ENCODE measurements at places on chromosomes 2 and 18.

DNA sequence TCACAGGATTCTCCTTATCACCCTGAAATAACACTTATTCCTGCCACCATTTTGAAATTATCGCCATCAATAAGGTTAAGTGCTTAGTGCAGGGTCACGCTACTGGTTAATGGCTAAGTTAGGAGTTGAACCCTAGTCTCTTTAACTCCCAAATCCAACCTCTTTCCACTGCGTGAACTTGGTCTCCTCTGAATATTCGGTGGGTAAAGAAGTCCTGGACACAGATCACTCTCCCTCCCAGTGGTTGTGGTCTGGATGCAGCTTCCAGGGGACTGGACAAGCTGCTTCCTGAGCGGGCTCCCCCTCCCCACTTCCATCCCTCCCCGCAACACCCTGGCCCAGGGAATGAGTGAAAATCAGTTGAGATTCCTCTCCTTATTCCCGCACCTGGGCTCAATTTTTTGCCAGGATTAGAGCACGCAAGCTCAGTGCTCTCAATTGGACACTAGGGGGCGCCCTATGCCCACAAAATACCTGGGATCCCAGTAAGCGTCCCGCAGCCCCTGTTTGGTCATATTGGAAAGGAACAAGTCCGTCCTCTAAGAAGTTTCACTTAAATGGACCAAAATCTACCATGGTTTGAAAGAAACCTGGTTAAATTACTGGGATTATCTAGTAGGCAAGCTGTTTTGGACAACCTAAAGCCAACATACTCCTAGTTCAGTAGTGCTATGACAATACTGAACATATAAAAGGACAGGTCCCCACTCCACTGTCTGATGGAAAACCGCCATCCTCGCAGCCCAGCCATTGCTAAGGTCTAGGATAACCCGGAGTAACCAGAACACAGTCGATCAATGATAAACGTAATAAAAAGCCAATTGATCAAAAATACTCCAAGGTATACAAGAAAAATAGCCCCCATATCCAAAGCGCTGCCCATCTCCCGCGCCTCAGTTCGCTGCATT is 40.4 kb downstream of the DHRS9 start:
- DNase-seq: peak; percentile 89
- H3K4me1 ChIP-seq: peaks cover 8% of the 10 kb centered on the region
- peaks cover 2% of the 10 kb centered on the region for H3K36me3 ChIP-seq
- no peak overlapping the region for H3K27ac ChIP-seq
- no peak overlapping the region for H3K4me3 ChIP-seq

- no peak overlapping the region for H3K4me3 ChIP-seq
- DNase-seq: no peak
- H3K27me3 ChIP-seq: no peaks in the 10 kb centered on the region
- H3K27ac ChIP-seq: no peak overlapping the region
- H3K36me3 ChIP-seq: no peaks in the 10 kb centered on the region
- H3K4me1 ChIP-seq: no peaks in the 10 kb centered on the region
These were observed 42.7 kb upstream of the ALPP start for GRCh38 chr2:232335859-232336215.

DNA sequence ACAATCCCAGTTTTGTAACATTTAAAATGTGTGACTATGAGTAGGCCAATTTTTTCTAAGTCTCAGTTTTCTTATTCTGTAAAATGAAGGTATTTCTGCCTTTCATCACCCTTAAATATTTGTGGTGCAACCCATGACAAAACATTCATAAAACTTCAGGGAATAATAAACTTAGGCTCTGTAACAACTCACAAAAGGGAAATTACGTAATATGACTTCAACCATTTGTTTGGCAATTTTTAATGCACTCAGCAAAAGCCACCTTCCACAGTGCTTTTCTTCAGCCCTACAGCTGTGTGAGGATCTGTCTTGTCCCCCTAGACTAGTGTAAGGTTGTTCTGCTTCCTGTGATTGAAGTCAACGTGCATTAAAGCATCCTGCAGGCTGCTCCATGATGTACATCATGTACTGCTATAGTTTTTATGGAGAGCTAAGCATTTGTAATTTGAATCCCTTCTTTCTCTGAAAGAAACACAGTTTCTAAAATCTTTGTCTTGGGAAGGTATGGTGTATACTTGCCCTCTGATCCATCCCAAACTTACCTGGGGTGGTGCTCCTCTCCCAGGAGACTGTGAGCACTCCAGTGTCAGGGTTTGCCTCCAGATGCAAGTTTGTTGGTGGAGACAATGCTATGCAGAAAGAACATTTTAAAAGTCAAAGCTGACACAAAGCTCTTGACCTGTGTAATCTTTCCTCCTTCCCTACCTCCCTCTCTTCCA is 39.1 kb downstream of the FN1 start:
- peaks cover 60% of the 10 kb centered on the region for H3K36me3 ChIP-seq
- no peaks in the 10 kb centered on the region for H3K27me3 ChIP-seq
- no peak overlapping the region for H3K4me3 ChIP-seq
- no peaks in the 10 kb centered on the region for H3K4me1 ChIP-seq
- no peak overlapping the region for H3K27ac ChIP-seq

GRCh38 chr18:24679062-24679461 is 218.6 kb downstream of the HRH4 start:
- H3K4me1 ChIP-seq: no peaks in the 10 kb centered on the region
- H3K27me3 ChIP-seq: no peaks in the 10 kb centered on the region
- no peak overlapping the region for H3K4me3 ChIP-seq
- H3K36me3 ChIP-seq: no peaks in the 10 kb centered on the region

GRCh38 chr2:211944572-211944971 is 594.0 kb downstream of the ERBB4 start:
- no peaks in the 10 kb centered on the region for H3K36me3 ChIP-seq
- no peaks in the 10 kb centered on the region for H3K4me1 ChIP-seq
- no peak overlapping the region for H3K4me3 ChIP-seq
- no peaks in the 10 kb centered on the region for H3K27me3 ChIP-seq
- no peak overlapping the region for H3K27ac ChIP-seq
- DNase-seq: no peak

DNA sequence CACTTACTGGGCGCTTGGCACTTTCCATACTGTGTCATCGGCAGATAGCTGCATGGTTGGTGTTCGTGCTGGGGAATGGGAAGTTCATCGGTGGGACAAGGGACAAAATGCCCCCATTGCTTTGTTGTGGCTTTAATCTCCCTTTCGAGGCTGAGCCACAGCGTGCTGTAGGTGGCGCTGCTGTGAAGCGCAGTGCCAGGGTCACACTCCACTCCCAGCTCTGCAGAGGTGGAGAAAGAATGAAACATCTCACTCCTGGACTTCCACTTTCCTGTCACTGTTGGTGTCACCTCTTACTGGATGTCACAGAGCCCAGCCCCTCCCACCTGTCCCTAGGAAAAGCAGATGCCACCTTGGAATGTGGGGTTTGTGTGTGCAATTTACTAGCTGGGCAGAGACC is 8.7 kb downstream of the TYMS start:
- no peak overlapping the region for H3K4me3 ChIP-seq
- H3K27me3 ChIP-seq: no peaks in the 10 kb centered on the region
- peaks cover 40% of the 10 kb centered on the region for H3K36me3 ChIP-seq
- H3K4me1 ChIP-seq: no peaks in the 10 kb centered on the region
- H3K27ac ChIP-seq: no peak overlapping the region

- H3K27me3 ChIP-seq: no peaks in the 10 kb centered on the region
- H3K4me1 ChIP-seq: peaks cover 16% of the 10 kb centered on the region
- DNase-seq: no peak
- H3K36me3 ChIP-seq: peaks cover 6% of the 10 kb centered on the region
- no peak overlapping the region for H3K4me3 ChIP-seq
- H3K27ac ChIP-seq: no peak overlapping the region
These were observed 136.2 kb downstream of the WDSUB1 start for GRCh38 chr2:159150280-159150746.

DNA sequence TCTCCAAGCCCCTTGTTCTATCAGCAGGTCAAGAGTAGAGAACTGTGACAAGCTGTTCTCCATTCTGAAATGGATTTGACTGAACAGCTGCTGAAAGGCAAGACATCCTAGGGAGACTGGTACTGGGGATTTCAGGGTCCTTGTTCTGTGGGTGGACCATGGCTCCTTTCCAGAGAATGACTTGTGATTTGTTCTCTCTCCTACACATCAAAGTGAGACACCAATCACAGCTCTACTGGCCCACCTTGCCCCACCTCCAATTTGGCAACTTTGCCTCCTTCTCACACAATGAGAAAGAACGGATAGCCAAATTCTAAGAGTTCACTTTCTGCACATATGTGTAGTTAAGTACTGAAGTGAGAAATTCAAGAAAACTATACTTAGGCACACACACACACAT is 67.4 kb downstream of the BCL11A start:
- no peak overlapping the region for H3K27ac ChIP-seq

DNA sequence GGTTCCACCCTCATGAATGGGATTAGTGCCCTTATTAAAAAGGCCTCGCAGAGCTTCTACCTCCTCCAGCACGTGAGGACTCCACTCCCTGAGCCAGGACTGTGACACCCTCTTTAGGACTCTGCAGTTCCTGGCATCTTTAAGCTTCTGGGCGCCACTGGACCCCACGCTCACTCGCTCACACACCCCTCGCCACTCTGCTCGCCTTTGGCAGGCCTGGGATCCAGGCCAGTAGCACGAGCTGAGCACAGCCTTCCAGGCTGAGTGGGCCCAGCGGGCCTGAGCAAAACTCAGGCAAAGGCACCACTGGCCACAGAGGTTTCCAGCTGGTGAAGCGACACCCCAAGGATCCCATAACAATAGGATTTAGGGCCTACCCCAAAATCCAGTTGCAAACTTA is 107.9 kb upstream of the GPC1 start:
- H3K4me3 ChIP-seq: no peak overlapping the region
- no peak for DNase-seq
- no peak overlapping the region for H3K27ac ChIP-seq
- H3K4me1 ChIP-seq: no peaks in the 10 kb centered on the region
- no peaks in the 10 kb centered on the region for H3K27me3 ChIP-seq
- H3K36me3 ChIP-seq: no peaks in the 10 kb centered on the region

- H3K36me3 ChIP-seq: no peaks in the 10 kb centered on the region
- no peaks in the 10 kb centered on the region for H3K4me1 ChIP-seq
- no peak for DNase-seq
- no peak overlapping the region for H3K4me3 ChIP-seq
- no peak overlapping the region for H3K27ac ChIP-seq
These were observed 181.7 kb downstream of the MYT1L start for GRCh38 chr2:2149379-2149778.

DNA sequence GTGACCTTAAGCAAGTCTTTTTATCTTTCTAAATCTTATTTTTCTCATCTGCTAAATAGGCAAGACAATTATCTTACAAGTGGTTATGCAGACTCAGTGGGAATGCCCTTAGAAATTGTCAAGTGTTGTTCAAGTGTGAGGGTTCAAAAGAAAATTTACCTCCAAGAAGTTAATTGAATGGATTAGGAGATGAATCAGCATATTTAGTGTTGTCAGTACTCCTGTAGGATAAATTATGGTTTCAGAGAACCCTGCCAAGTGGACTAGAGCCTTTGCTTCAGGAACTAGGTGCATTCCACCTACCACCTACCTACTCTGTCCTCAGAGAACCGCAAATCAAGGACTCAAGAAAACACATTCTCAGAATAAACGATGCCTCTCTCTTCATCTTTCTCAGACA is 69.8 kb upstream of the KCTD1 start:
- H3K27ac ChIP-seq: no peak overlapping the region
- H3K4me1 ChIP-seq: peaks cover 3% of the 10 kb centered on the region
- no peak for DNase-seq
- H3K27me3 ChIP-seq: no peaks in the 10 kb centered on the region
- no peak overlapping the region for H3K4me3 ChIP-seq

- H3K4me3 ChIP-seq: no peak overlapping the region
- H3K27ac ChIP-seq: no peak overlapping the region
- H3K27me3 ChIP-seq: no peaks in the 10 kb centered on the region
These were observed 142.7 kb downstream of the PRKCE start for GRCh38 chr2:45794134-45794617.

GRCh38 chr2:49903471-49903870 is 749.2 kb upstream of the FSHR start:
- H3K27ac ChIP-seq: no peak overlapping the region
- no peaks in the 10 kb centered on the region for H3K36me3 ChIP-seq
- DNase-seq: no peak
- no peaks in the 10 kb centered on the region for H3K4me1 ChIP-seq
- H3K4me3 ChIP-seq: no peak overlapping the region

DNA sequence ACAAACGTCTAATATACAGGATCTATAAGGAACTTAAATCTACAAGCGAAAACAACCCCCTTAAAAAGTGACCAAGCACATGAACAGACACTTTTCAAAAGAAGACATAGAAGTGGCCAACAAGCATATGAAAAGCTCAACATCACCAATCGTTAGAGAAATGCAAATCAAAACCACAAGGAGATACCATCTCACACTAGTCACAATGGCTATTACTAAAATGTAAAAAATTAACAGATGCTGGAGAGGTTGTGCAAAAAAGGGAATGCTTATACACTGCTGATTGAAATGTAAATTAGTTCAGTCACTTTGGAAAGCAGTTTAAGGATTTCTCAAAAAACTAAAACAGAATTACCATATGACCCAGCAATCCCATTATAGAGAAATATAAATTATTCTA is 1148.5 kb upstream of the FAM98A start:
- no peak overlapping the region for H3K4me3 ChIP-seq
- no peak overlapping the region for H3K27ac ChIP-seq
- DNase-seq: no peak
- no peaks in the 10 kb centered on the region for H3K4me1 ChIP-seq
